Neuronal stem cell (in vitro differentiated cells): ENCODE measurements at places on chromosomes 1 and 21.

DNA sequence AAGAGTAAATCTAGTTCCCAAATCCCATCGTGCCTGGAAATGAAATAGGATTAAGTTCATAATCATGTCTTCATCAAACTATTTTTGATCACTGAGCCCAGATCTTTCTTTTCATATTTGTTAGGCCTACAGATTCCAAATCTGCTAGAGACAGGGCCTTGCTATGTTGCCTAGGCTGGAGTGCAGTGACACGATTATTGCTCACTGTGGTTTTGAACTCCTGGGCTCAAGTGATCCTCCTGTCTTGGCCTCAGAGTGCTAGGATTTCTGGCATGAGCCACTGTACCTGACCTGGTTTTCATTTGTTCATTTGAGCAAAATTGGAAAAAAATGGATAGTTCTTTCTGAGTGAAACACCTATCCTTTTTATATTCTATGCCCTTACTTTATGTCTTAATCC is 28.0 kb upstream of the DIPK1A start:
- DNase-seq, result no peak

DNA sequence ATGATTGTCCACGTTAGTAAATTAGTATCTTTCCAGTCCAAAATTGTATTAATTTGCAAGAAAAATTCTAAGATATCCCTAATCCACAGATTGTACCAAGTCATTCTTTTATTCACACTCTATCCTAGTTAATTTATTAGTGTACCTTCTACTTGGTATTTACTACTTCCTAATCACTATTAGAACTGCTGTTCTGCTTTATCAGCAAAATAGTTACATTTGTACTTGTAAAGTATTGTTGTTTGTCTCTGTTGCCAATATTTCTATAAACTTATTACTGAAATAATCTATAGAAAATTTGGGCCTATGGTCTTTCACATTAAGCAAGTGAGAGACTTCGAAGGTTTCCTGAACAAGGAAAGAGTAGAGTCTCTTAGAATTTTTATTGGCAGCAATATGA is 5.6 kb upstream of the CRP start:
- no peak for DNase-seq

DNA sequence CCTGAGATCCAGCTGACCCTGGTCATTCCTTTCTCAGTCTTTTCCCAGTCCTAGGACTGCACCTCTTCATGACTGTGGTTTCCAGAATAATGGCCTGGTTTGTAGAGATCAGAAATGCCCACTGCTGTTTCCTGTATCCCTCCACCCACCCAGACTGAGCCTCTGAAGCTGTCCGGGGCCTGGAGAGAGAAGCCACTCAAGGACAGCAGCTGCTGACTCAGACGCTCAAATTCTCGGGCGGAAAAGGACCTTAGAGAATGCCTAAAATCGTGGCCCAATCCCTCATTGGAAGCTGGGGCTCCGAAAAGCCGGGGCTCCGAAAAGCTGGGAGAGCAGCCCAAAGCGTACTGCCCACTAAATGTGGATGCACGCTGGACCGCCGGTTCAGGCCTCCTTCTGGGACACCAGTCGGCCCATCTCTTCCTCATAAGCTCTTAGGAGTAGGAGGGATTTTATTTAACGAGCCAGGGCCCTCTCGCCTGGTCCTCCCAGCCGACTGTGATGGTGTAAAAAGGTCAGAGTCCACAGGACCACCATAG is 7.8 kb upstream of the GPR61 start:
- DNase-seq, result no peak

GRCh38 chr1:8217011-8217711 is 100.8 kb upstream of the SLC45A1 start:
- DNase-seq, result no peak

DNA sequence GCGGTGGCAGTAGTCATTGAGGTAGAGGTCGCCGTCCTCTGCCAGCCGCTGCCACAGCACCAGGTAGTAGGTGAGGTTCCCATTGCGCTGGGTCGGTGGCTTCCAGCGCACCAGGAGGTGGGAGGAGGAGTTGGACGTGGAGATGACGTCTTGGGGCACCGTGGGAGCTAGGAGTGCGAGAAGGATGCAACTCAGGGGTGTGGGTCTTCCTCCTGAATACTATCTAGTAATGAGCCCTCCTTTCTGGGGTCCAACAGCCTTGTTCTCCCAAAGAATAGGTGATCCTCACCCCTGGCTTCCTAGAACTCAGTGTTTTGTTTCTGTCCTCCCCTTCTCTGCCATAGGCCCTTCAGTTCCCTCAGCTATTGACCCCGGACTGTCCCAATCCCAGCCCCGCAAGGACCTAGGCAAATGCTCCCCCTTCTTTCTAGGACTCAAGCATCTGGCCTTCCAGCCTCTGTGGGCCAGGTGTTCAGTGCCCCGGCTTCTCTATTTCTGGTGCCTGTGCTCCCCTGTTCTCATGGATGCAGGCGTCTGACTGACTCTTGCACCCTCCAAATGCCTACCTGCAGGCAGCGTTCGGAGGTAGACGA is 12.9 kb downstream of the INSRR start:
- no peak for DNase-seq

- no peak for DNase-seq
These were observed 14.2 kb downstream of the MTOR start for GRCh38 chr1:11248169-11248568.

DNA sequence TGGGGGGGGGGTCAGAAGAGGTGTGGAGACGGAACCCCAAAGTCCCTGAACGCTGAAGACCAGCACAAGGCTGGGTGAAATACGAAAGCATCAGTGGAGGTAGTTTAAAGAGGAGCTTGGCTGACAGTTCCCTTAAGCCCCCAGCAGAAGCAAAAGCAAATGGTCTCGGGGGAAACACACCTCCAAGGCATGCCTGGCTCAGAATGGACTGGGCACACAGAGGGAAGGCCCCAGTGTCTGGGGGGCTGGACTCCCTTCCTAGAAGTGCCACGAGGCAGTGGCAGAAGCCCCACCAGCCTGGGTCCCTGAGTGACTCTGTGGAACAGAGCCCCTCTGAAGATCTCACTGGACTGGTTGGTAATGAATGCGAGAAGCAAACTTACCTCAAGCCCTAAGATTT is 43.9 kb downstream of the UBE2G2 start:
- DNase-seq, result no peak

GRCh38 chr1:27607239-27607804 is 3.4 kb upstream of the AHDC1 start:
- peak; percentile 91 for DNase-seq

DNA sequence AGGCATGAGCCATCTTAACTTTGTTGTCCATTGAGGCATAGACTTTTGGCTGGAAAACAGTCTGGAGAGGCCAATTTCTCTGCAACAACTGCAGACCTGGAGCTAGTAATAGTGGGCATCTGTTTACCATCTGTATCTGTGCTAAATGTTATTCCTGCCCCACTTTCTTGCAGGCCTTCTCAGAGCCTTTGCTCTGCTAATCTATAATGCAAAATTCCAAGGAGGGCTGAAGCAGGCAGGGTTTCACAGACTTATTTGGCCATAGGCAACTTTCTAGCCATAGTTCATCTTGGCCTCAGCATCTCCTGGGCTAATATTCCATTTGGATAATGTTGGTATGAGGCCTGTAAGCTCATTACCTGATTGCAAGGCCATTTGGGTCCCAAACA is 124.5 kb upstream of the CSF3R start:
- no peak for DNase-seq

GRCh38 chr21:30257773-30258172 is 25.0 kb downstream of the KRTAP24-1 start:
- peak; percentile 26 for DNase-seq

GRCh38 chr21:41707231-41707959 is 59.5 kb downstream of the RIPK4 start:
- no peak for DNase-seq
